Osteocyte (in vitro differentiated cells): ENCODE measurements at places on chromosomes 11 and 22. TPM values are rescaled to one million over a fixed set of nuclear protein-coding genes. Genes with fewer than 3 reads are reported as not detected.

DNA sequence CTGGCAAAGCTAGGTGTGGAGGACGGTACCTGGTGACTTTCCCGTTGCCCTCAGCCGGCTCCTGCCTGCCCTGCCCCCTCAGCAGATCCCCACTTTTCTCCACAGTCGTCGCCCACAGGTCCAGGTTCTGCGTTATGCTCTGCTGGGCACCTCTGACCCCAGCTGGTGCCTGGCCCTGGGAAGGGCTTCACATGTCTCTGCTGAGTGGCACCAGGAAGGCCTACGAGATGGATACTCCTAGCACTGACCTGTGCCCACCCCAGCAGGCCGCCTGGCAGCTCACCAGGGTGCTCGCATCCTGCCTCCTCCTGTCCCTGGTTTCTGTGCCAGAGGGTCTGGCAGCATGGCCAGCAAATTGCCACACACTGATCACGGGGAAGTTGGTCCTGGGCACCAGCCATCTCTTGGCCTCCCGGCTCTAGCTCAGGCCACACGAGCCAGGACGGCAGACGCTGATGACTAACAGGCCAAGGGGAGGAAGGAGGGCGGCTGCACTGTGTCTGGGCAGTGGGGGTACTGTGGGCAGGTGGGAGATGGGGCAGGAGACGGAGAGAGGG, 13.8 kb downstream of the CARS1 start:
- H3K4me1 ChIP-seq = peaks cover 46% of the 10 kb centered on the region
- peaks cover 50% of the 10 kb centered on the region for H3K36me3 ChIP-seq
- H3K27me3 ChIP-seq = no peaks in the 10 kb centered on the region
- H3K27ac ChIP-seq = peak overlapping the region; percentile 80
- DNase-seq = no peak
- no peak overlapping the region for H3K4me3 ChIP-seq

DNA sequence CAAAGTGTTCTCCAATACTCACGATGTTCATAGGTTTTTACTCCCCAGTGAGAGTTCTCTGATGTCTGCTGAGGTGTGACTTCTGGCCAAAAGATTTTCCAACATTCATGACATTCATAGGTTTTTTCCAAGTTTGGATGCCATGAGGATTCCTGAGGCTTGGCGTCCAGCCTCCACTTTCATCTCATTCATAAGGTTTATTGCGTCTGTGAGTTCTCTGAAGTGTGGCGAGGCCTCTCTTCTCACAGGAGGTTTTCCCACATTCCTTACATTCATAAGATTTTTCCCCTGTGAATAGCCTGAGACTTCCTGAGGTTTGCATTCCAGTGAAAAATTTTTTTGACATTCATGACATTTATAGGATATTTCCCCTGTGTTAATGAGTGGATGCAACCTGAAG, 1014.1 kb downstream of the LRRC4C start:
- no peaks in the 10 kb centered on the region for H3K27me3 ChIP-seq
- no peak for DNase-seq
- H3K36me3 ChIP-seq = no peaks in the 10 kb centered on the region

DNA sequence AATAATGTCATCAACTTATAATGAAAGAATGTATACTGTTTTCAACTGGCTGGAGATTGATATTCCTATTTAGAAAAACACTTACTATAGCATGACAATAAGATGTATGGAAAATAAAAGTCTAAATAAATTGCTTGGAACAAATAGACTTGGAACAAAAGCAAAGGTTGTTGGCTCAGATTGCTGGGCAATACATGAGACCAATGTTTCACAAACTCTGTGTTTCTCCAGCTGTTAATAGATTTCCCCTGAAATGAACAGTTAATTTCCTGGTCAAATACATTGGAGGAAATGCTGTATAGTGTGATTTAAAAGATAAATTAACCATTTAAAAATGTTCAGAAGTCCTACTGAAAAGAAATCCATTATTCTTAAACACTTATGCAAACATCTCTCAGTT, 40.1 kb upstream of the CTSC start:
- peaks cover 31% of the 10 kb centered on the region for H3K27me3 ChIP-seq
- H3K4me3 ChIP-seq = no peak overlapping the region
- H3K36me3 ChIP-seq = no peaks in the 10 kb centered on the region
- DNase-seq = no peak
- H3K27ac ChIP-seq = no peak overlapping the region

GRCh38 chr22:39625569-39626537, 55.3 kb downstream of the CACNA1I start:
- no peaks in the 10 kb centered on the region for H3K36me3 ChIP-seq
- H3K27me3 ChIP-seq = peaks cover 27% of the 10 kb centered on the region
- no peak overlapping the region for H3K4me3 ChIP-seq
- H3K4me1 ChIP-seq = no peaks in the 10 kb centered on the region
- no peak overlapping the region for H3K27ac ChIP-seq

DNA sequence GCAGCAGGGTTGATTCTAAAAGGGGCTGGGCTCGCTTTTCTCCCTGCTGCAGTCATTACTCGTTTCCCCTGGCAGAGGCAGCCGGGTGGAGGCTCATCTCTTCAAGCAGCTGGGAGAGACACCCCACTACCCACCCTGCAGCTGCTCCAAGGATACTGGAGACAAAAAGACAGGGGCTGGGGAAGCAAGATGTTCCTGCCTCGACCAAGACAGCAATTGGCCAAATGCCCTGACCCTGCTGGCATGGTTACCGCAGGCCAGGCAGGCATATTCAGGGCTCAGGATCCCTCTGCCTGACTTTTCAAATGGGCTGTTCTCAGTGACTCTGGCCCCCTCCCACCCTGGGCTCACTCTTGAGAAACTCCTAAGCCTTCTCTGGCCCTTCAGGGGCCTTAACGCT, 6.8 kb upstream of the RGL4 start:
- peaks cover 20% of the 10 kb centered on the region for H3K36me3 ChIP-seq
- H3K27me3 ChIP-seq = no peaks in the 10 kb centered on the region
- no peak overlapping the region for H3K4me3 ChIP-seq
- no peaks in the 10 kb centered on the region for H3K4me1 ChIP-seq
- H3K27ac ChIP-seq = no peak overlapping the region

GRCh38 chr11:45145083-45145378, 1.4 kb upstream of the PRDM11 start:
- H3K36me3 ChIP-seq = no peaks in the 10 kb centered on the region
- H3K4me3 ChIP-seq = no peak overlapping the region
- H3K27me3 ChIP-seq = peaks cover 41% of the 10 kb centered on the region
- H3K27ac ChIP-seq = no peak overlapping the region
- peaks cover 24% of the 10 kb centered on the region for H3K4me1 ChIP-seq

DNA sequence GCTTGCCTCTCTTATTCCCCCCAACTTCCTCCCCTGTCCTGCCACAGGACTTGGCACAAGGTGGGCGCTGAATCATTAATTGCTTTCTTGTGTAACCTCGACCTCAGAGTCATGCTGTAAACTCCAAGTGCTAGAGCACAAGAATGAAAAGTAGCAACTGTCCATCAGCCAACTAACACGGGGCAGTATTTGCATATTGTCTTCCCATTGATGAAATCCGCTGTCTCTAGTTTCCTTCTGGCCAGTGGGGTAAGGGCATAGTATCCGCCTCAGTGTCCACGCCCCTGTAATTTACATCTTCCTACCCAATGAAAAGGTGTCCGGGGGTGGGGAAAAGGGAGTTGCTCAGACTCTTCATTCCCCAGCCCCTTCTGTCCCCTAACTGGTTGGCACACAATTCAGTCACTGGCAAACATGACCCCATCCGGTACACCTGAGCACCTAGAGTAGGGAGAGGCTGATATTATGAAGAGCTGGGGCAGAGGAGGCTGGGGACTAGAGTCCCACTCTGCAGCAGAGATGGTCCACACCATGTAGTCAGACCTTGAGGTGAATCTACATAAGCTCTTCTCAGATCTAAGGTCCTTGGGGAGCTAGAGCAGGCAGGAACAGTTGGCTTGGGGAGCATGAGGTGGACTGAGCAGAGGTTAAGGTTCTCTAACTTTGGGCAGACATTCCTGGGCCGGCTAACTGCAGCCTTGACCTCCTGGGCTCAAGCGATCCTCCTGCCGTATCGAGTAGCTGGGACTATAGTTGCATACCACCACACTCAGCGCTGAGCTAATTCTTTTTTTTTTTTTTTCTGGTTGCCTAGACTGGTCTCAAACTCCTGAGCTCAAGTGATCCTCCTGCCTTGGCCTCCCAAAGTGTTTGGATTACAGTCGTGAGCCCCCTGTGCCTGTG, 6.8 kb upstream of the GGA1 start:
- H3K27me3 ChIP-seq = peaks cover 33% of the 10 kb centered on the region
- H3K4me1 ChIP-seq = peaks cover 7% of the 10 kb centered on the region
- no peak overlapping the region for H3K27ac ChIP-seq
- H3K36me3 ChIP-seq = no peaks in the 10 kb centered on the region
- DNase-seq = no peak

PHOX2A gene
- total RNA-seq = not detected in 2 replicates

LDHA gene
- 485 and 491 TPM in 2 replicates for total RNA-seq

DNA sequence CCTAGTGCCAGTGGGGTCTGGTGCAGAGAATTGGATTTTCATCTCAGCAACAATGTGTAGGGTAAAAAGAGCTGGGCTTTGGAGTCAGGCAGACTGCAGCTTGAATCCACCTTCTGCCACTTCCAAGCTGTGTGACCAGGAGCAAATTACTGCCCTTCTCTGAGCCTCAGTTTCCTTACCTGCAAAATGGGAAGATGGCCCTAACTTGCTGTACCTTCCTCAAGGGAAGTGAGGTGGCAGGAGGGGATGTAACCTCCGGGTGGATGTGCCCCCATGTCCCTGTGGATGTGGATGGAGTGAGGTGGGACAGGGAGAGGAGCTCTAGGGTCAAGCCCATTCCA, 90.9 kb downstream of the CACNA1I start:
- DNase-seq = no peak
- peaks cover 2% of the 10 kb centered on the region for H3K4me1 ChIP-seq

DNA sequence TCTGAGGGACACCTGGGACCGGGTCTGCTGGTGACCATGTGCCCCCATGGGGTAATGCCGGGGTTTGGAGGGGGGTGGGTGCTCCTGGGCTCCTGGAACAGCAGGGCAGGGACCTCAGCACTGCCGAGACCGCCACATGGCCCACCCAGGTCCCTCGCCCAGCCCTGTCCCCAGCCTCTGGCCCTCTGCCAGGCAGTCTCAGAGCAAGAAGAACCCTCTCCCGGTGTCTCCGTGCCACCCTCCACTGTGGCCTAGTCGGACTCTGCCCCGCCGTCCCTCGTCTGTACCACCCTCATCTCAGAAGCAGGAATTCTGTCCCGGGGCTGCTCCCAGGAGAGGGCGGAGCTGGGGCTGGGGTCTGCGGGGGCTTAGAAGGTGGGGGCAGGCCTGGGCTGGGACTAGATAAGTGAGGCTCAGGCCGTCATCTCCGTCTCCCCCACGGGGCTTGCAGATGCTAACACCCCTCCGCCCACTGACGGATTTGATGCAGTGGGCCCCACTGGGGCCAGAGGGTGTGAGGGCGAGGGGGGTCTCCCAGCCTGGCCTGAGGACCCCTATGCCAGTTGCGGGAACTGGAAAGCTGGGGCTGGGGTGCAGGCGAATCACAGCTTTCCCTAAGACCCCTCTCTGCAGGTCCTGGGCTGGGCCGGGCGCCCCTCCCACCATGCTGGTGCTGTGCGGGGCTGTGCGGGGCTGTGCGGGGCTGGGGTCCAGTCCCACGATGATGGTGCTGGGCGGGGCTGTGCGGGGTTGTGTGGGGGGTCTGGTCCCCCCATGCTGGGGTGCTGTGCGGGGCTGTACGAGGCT, 1.1 kb downstream of the MUC5AC start:
- DNase-seq = no peak
- H3K36me3 ChIP-seq = no peaks in the 10 kb centered on the region
- H3K4me3 ChIP-seq = no peak overlapping the region
- no peaks in the 10 kb centered on the region for H3K27me3 ChIP-seq
- H3K4me1 ChIP-seq = peaks cover 4% of the 10 kb centered on the region

DNA sequence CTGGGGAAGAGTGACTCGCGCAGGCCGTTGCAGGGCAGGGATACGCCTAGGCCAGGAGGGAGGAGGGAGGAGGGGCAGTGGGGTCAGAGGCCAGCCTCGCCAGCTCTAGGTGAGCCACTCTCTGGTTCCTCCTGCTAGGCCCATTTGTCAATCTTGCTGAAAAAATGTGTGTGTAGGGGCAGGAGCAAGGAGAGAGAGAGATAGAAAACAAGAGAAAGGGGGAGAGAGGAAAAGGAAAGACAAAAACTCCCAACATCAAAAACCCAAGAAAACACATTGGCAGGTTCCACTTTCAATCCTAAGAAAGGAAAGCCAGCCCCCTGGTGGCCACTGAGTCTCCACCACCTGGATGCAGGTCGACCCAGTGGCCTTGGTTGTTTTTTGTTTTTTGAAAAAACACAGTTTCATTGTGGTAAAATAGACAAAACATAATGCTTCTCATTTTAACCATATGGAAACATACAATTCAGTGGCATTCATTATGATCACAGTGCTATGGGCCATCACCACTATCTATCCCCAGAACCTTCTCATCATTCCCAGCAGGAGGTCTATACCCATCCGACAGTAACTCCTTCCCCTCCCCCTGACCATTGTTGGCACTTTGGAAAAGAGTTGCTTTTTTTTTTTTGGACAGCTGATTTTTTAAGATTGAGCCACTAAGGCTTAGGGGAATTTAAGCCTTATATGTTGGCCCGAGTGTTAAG, 10.9 kb downstream of the OMP start:
- no peaks in the 10 kb centered on the region for H3K27me3 ChIP-seq
- no peak for DNase-seq
- H3K4me3 ChIP-seq = no peak overlapping the region
- no peaks in the 10 kb centered on the region for H3K36me3 ChIP-seq
- H3K4me1 ChIP-seq = peaks cover 22% of the 10 kb centered on the region
- H3K27ac ChIP-seq = no peak overlapping the region
